Urinary bladder (tissue), 4 donors: ENCODE measurements at places on chromosomes 3 and 15. TPM values are rescaled to one million over a fixed set of nuclear protein-coding genes. Genes with fewer than 3 reads are reported as not detected.

CPEB1 gene
- polyA plus RNA-seq = 11.0 TPM

MUC20 gene
- 6.2 TPM for polyA plus RNA-seq

SUCLG2 gene
- 58.9 TPM for polyA plus RNA-seq

DUOX1 gene
- polyA plus RNA-seq = 7.1 TPM
